ENCODE measurements at places on chromosomes 4 and X.

DNA sequence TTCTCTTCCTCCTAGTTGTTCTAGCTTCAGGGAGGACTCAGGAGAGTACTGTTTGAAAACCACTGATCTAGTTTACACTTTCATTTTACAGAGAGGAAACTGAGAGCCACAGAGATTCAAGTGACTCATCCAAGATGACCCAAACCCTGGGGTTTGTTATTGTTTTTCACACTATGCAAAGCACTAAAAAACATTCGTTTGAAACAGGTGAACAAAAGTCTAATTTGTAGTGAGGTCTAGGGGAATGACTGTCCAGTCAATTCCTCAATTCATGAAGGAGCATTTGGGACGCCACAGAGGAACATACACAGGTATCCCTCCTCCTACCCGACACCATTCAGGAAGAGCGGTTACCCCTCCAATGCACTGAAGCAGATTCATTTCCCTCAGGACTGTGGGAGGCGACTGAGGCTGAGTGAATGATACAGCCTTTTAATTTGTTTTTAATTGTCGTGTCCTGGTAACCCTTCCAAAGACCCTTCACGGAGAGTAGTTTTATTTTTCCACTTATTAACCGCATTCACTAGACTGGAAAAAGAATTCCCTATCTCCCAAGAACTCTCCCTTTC, 30.3 kb downstream of the TLR10 start:
- DNase-seq: no peak

- no peak for DNase-seq
Measured at GRCh38 chrX:115602729-115603389, 41.9 kb downstream of the PLS3 start.

DNA sequence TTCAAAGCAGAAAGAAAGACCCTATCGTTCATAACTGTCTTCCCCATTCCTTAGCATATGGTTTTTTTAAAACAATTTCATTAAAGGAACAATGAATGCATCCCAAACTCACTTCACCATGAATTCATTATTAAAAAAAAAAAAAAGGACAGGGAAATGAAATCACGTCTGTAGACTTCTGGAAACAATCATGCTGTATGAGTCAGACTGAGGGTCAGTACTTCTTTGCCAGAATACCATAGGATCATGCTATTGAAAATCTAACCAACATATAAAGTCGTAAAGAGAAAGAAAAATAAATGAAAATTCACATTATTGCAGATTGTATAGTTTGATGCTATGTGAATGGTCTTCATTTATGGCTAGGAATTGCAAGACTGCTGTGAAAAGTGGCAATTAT, 144.4 kb downstream of the PCDH18 start:
- DNase-seq: no peak

DNA sequence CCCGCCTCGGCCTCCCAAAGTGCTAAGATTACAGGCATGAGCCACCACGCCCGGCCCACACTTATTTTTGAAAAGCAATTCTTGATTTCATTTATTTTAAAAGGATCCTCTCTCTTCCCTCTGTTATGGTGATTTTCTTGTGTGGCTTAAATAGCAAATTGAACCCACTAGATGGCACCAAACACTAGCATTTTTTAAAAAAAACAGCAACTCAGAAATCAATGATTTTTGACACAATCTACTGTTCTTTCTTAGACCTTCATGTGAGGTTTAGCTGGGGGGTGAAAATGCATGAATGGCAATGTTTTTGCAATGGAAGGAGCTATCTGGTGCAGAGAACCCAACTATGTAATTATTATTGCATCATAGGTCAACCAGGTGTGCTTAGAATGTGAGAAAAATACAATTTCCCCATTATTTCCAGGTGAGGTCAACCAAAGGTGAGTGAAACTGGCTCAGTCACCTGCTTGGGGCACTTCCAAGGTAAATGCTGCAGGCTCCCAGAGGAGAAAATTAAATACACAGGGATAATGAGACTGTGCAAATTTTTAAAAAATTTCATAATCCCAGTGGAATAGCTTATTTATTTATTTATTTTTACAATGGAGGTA, 226.7 kb upstream of the PRKX start:
- no peak for DNase-seq

GRCh38 chr4:3732076-3733028, 33.8 kb upstream of the ADRA2C start:
- no peak for DNase-seq

GRCh38 chr4:52248820-52249219, 197.7 kb downstream of the SPATA18 start:
- peak; percentile 51 for DNase-seq

DNA sequence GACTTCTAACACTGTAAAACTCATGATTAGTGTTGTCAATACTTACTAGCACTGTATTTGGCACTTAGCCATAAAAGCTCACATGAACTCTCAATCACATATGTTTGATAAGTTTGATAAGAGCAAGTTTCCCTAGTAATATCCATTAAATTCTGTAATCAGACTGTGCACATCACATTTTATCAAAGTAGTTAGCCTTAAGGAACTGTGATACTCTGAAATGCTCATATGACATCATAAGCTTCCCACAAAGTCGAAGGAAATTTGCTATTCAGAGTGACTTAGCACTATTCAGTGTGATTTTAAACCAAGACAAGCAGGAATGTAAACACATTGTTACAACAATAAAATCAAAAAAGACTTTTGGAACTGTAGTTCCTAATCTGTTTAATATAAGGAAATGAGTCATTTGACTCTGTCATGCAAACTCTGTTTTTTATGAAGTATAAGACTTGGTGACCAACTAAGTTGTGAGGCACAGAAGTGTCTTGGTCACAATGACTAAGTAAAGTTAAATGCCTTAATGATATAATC, 6.7 kb downstream of the SLC7A11 start:
- DNase-seq: peak; percentile 36

GRCh38 chr4:85475631-85476233, 782 bp downstream of the ARHGAP24 start:
- DNase-seq: no peak

DNA sequence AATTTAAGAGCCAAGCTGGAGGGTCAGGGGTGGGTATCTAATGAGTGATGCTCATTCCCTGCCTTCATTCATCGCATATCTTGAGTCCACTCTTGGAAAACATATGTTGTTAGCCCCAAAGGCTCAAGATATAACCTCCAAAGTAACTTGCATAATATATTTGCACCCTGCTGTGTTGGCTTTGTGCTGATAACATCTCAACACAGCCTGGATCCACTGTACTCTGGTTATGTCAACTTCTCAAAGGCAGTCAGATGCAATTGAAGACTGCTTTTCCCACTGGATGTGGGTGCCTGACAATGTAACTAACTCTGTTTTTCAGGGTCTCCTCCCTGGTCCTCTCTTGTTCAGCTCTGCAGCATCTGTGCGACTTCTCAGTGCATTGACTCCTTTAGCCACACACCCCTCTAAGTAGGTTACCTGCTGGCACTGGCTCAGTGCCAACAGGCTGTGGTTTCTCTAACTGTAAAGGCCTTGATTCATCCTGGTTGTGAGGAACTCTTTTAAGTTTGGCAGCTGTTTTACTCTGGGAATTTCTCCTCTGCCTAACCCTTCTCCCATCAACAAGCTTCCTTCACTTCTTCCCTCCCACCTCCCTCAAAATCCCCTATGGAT, 28.1 kb downstream of the SLC16A2 start:
- DNase-seq: no peak

DNA sequence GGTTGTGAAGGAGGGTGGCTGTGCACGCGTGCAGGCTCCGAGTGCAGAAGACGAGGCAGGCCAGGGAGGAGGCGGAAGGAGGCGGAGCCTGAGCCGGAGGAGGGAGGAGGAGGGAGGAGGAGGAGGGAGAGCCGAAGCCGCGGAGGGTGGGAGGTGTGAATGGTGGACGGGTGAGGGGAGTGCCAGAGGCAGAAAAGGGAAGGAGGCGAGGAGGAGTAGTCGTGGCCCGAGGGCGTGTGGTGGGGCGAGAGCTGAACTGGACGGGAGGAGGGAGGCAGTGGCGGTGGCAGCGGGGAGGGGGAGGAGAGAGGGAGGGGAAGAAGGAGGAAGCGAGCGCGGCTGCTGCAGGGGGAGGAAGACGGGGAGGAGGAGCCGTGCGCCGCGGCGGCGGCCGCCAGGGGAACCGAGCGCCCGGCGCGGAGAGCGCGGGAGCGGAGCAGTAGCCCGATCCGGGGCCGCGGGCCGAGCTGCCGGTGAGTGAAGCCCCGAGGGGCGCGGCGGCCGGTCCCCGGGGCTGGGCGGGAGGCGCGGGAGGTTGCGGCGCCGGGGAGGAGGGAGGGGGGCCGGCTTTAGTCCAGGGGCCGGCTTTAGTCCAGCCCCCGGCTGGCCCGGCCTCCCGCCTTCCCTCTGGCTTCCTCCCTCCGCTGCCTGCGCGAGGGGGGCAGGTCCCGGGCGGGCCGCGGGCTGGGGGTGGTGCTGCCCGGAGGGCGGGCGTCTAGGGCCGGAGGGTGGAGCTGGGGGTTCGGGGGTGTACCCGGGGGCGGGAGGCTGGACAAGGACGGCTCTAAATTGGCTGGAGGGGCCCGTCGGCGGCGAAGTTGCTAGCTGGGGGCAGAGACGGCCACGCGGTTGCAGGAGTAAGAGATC, at the start of gene TMEM164:
Gene TMEM164, plus strand, starts transcription at position 815 of the 867 bp plus-strand sequence. CDS start 661 bp downstream, outside the sequence.
- DNase-seq: no peak

- no peak for DNase-seq
Measured at GRCh38 chr4:42150653-42151567, 1.5 kb downstream of the BEND4 start.

DNA sequence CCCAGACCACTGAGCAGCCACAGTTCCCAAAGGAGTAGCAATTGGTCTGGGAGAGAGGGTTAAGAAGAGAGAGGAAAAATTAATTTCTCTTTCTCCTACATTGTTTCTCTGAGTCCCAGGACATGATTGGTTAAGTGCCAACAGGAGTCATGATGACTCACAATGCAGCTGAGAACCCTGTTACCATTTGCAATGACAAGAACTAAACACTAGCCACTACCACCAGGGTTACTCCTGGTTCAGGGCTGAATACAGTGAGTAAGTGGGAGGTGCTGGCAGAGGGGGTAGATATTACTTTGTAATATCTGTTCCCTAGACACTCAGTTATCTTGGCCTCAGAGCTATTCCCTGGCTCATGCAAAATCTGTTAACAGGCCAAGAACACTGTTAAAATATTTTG, 18.0 kb downstream of the ETDC start:
- DNase-seq: peak; percentile 43

DNA sequence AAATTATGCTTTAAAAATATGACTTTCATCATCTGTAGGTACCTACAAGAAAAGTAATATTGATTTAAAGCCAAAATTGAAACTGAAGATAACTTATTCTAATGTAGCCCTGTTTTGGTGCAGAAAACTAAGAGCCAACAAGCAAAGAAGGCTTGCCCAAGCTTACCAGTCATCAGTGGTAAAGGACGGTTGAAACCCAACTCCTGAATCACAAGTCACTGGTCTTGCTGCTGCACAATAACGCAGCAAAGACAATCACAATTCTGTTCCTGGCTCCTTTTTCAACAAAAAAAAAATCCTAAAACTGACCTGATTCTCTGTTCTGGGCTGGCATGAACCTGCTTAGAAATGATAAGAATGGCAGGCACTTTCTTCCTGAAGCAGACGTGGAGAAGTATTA, 34.5 kb downstream of the WDFY3 start:
- DNase-seq: no peak

DNA sequence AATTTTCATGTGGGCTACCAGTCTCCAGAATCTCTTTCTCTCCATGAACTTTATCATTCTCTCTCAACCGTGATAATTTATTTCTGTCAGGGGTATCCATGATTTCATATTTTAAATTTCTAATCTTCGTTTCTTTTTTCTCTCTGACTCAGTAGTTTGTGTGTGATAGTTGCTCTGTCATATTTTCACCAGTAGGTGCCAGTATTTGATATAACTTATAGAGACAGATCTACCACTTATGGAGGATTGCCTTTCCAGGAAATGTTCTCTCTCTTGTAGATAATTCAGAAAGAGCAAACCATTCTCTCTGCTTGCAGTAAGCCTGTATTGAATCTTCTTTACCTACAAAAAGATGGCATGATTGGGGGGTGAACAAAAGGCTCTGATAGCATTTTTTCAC, 79.3 kb upstream of the DYNLT3 start:
- DNase-seq: no peak

DNA sequence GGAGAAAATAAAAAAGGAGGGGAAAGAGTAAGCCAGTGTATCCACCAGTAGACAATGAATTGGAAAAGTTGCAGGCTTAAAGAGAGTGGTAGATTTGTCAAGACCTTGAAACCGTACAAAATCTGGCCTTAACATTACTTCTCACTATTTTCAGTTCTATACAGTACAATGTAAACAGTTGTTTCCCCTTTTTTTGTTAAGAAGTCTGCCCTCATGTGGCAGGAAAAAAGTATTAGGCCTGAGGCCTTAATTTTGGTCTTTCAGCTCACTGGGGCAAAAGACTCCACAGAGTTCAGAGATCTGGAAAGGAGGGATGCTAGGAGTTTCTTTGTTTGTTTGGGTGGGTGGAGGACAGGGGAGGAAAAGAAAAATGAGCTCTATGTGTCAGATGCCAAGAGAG, 92.8 kb upstream of the CCDC160 start:
- no peak for DNase-seq

- no peak for DNase-seq
Measured at GRCh38 chr4:138833974-138834373, 181.6 kb upstream of the NOCT start.

DNA sequence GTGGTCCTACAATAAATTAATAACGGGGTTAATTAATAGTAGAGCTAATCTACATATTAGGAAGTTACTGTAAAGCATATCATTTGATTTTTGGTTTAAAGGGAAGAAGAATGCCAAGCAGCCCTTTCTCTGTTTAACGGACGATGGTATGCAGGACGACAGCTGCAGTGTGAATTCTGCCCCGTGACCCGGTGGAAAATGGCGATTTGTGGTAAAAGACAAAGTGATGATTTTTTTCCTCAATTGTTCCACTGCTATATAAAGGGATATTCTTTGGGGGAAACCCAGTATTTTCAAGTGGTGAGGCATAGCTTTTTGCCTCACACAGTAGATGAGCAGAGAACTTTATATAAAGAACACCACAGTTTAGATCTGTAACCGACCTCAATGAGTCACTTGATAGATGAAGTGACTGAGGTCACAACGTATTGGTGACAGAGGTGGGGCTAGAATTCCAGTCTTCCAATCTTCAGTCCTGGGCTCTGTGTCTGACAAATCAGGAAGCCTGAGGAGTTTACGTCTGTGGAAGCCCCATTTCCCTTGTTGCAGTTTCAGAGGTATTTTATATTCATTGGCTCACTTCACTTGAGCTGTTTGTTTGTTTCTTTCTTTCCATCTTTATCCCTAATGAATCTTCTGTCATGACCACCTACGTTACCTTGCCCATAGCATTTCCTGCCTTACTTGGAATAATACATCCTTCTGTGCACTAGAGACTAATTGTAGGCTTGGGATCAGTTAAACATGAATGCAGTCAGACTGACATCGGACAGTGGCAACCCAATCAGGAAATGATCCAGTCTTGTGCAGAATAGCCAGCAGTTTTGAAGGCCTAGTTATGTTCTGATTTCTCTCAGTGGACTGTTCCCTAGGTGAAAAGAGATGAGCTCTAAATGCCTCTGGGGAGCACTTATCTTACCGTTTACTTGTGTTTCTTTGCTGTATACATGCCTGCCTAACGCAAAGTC, 30.1 kb downstream of the ZRSR2 start:
- no peak for DNase-seq

DNA sequence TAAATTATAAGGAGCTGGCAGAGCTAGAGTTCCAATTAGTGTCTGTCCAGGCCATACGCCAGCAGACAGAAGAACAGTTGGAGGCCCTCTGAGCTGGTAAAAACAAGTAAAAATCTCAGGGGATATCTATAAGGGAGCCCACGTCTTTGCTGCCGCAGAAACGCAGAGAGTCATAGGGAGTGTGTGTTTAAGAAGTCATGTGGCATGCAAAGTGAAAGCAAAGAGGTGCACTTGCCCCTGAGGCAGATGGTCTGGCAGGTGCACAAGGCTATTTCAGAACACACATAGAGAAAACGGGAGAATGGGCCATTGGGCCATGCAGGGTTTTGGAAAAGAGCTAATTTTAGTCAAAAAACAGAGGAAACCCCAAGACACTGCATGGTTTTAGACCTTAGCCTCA, 92.7 kb downstream of the NAP1L3 start:
- no peak for DNase-seq
